8988T (cell line): ENCODE measurements at places on chromosomes 11 and 22.

DNA sequence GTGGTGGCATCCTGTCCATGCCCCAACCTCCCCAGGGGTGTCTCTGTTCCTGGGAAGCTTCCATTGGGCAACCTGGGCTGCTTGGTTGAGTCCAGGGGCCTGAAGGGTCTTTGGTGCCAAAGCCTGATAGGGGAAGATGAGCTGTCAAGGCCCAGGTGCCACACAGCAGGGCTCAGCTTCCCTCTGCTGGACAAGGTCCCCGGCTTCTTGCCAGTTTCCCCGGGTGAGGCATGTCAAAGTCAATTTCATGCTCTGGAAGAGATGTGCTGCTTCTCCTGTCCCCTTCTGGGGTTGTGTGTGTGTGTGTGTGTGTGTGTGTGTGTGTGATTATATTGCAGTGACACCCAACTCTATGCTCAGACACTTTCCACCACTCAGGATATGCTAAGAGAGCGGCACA, 26.9 kb downstream of the TP53I11 start:
- DNase-seq, result no peak

DNA sequence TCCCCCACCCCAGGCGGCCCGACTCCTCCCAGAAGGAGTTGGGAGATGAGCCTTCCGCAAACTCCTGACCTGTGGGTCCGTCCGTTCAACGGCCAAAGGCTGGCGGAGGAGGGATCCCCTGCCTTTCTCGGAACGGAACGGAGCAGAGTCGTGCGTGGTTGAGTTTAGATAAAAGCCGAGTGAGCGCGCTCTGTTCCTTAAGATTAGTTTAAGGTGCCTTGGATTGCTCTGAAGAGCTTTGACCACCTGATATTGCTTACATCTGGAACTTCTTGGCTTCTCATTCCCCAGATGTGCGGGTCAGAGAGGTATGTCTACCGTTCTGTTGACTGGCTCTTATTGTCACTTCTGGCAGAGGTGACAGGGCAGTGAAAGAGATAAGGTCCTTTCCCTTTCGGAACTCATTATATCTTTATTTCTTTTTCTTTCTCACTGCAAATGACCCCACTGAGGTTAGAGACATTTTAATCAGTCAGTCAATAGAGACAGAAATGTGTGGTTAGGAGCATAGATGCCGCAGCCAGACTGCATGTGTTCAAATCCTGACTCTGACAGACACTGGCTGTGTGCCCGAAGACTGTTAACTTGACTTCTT, at the start of gene TRIM6:
Gene TRIM6 (plus strand): TSS at position 31 of the 595 bp plus-strand sequence. CDS start 261 bp downstream, at position 292.
- peak; percentile 28 for DNase-seq

DNA sequence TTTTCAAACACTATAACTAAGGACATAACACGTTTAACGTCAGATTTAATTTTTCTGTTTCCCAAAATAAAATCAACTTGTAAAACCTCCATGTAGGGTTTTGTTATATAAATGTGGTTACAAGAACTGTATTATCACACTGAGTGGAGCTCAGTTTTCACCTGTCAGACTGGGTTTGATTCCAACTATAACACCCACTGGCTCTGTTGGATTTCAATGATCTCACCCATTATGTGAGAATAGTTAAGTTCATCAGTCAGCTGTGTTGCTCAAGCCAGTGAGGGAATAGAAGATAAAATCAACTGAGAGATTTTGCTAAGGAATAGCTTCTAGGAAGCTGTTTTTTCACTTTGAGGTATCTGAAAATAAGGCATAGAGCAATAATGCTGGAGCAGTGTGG, 5.1 kb upstream of the OR52R1 start:
- no peak for DNase-seq

GRCh38 chr11:31424652-31425051, 55.0 kb downstream of the DNAJC24 start:
- no peak for DNase-seq

- no peak for DNase-seq
These were observed 541.2 kb upstream of the API5 start for GRCh38 chr11:42770444-42771065.

DNA sequence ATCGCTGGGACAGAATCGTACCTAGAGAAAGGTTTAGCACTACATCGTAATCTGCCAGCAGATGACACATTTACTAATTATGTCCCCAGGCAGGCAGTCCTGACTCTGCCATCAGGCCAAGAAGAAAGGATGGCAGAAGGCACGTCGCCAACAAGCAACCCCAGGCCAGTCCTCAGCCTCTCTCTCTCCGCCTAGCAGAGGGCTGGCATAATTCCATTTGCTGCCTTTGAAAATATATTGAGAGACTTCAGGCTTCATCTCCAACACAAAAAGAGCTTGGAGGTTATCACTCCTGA, 1517.0 kb downstream of the TBC1D22A start:
- no peak for DNase-seq

DNA sequence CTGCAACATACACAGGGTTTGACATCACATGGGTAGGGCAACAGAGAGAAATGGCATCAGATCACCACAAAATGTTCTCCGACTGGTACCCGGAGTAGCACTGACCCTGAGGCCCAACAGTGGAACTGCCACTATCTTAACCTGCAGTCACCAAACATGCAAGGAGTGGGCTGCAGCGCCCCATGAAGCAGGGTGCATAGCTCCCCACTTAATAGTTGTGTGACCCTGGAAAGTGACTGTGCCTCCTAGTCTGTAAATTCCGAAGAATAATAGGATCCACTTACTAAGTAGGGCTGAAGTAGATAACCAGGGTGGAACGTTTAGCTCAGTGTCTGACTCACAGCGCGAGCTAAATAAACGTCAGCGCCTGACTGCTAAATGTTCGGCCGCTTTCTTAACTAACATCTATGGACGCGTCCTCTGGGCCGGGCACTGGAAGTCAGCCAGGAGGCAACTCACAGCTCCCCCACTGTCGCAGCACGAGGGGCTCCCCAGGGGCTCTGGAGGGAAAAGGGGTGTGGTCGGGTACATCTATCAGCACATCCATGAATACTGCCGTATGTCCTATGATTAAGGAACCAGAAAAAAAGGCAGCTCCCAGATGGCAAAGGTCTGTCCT, 777 bp downstream of the LTO1 start:
- no peak for DNase-seq

GRCh38 chr11:60504219-60504905, 10.8 kb upstream of the MS4A13 start:
- DNase-seq, result no peak
